ENCODE measurements at places on chromosomes 6 and 20. TPM values are rescaled to one million over a fixed set of nuclear protein-coding genes. Genes with fewer than 3 reads are reported as not detected.
A peak's percentile ranks its signal among the peaks of the same experiment; 100 is the strongest.

GRCh38 chr6:116476002-116476678, 15.0 kb downstream of the CALHM6 start:
- no peak for DNase-seq

GRCh38 chr20:62824476-62825332, 7.9 kb downstream of the COL9A3 start:
- DNase-seq, result no peak

The CLPSL1 gene
- not detected for total RNA-seq

- DNase-seq, result no peak
Measured at GRCh38 chr6:135084916-135085269, 30.3 kb upstream of the HBS1L start.

The SCRT2 gene
- total RNA-seq, result not detected

DNA sequence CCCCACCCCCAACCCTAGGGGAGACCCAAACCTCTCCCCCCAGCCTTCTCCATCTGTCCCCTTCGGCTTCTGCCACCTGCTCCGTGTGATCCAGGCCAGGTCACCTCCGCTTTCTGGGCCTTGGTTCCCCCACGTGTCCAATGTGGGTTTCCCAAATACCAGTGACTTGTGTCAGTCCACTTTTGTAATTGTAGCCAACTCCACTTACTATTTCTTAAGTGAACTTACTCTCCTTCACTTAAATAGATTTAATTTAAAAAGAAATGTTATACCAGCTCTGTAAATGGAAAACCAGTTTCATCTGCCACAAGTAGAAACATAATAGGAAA, 10.0 kb upstream of the FAM110A start:
- no peak for DNase-seq

- no peak for DNase-seq
Measured at GRCh38 chr6:71619836-71620235, 266.5 kb upstream of the RIMS1 start.

The SNAP91 gene
- total RNA-seq, result not detected

DNA sequence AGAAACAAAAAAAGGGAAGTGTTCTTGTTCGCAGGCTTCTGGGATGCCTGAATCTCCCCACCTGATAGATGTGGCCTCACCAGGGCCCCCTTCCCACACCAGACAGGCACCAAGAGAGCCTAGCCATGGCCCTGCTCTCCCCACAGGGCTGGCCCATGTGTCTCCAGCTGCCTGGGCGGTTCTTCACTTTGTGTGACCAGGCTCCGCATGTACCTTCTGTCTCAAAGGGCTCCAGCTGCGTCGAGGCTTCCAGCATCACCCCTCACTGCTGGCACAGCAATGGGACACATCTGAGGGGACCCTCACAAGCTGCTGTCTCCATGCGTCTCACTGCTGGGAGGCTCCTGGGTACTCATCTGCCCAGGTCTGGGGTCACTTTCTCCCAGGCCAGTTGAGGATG, 362.9 kb downstream of the ZFAND3 start:
- DNase-seq, result no peak

The PCMTD2 gene
- total RNA-seq, result 11.7 TPM

The AURKA gene
- total RNA-seq, result 133 TPM

GRCh38 chr6:5457041-5457440, 195.7 kb downstream of the FARS2 start:
- DNase-seq, result peak; percentile 81

DNA sequence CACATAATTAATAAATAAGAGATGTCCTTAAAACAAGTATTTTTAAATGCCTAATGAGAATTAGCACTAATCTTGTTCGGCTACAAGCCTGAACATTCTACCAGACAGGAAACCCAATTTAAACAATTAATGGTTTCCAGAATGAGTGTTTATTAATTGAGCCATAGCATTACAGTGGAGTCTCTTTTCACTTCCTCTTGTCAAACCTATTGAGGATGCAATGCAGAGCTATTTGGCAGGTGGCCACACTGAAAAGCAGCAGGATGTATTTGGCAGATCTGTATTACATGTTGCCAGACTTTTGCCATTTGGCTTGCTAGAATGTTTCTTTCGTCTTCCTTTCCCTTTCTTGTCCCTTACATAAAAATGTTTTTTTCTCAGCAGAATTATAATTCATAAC, 475.2 kb upstream of the MARCKS start:
- DNase-seq, result no peak

- DNase-seq, result no peak
Measured at GRCh38 chr6:21928827-21929226, 335.3 kb downstream of the SOX4 start.

- no peak for DNase-seq
Measured at GRCh38 chr6:138357928-138358327, 19.8 kb upstream of the SMIM28 start.

- DNase-seq, result no peak
Measured at GRCh38 chr6:85372915-85373270, 77.0 kb upstream of the NT5E start.

DNA sequence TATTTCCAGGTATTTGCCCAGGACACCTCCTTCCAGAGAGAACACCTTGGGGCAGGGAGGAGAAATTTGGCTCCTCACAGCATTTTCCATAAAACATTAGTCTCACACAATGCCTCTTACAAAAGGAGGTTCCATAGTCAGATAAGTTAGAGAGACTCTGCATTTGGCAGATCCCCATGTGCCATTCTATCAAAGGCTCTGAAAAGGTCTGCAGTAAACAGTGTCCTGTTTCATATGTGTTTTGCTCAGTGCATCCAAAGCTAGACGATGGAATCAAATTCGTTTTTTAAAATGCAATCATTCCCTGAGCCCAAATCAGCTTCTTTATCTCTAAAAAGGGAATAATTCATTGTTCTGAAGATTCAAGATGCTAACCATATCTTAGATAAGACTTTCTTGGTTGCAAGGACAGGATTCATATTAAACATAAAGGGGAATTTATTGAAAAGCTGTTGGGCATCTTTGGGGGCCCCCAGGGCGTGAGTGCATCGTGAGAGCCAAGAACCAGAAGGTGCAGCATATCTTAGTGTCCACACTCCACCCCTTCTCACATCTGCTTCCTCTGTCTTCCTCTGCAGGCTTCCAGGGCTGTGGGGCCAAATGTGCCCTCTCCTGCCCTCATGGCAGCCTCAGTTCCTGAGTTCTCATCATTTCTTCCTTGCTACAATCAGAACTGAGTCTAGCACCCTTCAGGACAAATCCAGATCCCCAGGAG, 41.4 kb upstream of the MLN start:
- no peak for DNase-seq

The SSTR4 gene
- not detected for total RNA-seq

DNA sequence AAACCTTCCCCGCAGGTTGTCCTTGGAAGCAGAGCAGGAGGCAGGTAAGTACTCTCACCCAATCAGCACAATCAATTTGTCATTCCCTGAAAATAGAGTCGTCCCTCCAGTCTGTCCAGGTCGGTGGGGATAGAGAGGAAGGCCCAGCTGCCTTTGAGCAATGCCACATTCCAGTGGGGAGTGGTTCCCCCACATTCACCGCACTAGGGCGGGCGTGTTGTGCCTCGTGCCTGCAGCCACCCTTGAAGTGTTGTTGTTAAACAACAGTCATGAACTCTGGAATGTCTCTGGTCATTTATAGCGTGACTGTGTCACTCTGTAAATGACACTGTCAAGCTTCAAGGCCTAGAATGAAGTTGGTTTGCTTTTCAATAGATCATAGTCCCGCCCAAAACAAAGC, 33.4 kb downstream of the PRDM1 start:
- no peak for DNase-seq

The KCNK5 gene
- total RNA-seq, result not detected

- DNase-seq, result no peak
Measured at GRCh38 chr20:19706463-19706862, 51.6 kb upstream of the RIN2 start.

GRCh38 chr6:130713144-130713543, 114.1 kb upstream of the SMLR1 start:
- no peak for DNase-seq

The DPPA5 gene
- total RNA-seq, result not detected

- no peak for DNase-seq
Measured at GRCh38 chr6:31060145-31060544, 49.9 kb downstream of the MUC22 start.

The GCNT2 gene
- total RNA-seq, result 7.3 TPM

- no peak for DNase-seq
Measured at GRCh38 chr20:59937150-59937549, 3.0 kb downstream of the PPP1R3D start.

The LY6G5B gene
- 2.6 TPM for total RNA-seq

- DNase-seq, result peak; percentile 16
Measured at GRCh38 chr20:64156136-64156885, 7.9 kb upstream of the MYT1 start.

The AP5S1 gene
- total RNA-seq, result 38.8 TPM
